Activated T-helper 1 cell treated with anti-CD3 and anti-CD28 coated beads, Interleukin-2, amount 50 U/mL, for 16 hours (primary cell): ENCODE measurements at places on chromosomes 7 and 10.
A peak's percentile ranks its signal among the peaks of the same experiment; 100 is the strongest.

GRCh38 chr10:133474665-133475424, 21.1 kb downstream of the SCART1 start:
- DNase-seq, result no peak

DNA sequence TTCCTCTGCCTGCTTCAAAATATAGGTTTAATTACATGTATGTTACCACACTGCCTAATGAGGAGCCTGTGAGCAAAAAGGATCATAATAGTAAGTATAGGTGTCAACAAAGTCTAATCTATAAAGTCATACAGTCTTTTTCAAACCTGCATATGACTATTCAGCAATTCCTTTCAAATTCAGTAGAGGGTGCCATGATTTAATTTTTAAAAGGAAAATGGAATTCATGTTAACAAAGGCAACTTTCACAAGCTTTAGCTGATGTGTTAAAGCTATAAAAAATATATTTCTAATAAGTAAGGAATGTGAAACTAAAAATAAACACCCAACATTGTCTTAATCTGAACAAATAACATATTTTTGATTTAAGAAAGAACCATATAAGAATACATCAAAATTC, 52.1 kb downstream of the MPP7 start:
- DNase-seq, result no peak

DNA sequence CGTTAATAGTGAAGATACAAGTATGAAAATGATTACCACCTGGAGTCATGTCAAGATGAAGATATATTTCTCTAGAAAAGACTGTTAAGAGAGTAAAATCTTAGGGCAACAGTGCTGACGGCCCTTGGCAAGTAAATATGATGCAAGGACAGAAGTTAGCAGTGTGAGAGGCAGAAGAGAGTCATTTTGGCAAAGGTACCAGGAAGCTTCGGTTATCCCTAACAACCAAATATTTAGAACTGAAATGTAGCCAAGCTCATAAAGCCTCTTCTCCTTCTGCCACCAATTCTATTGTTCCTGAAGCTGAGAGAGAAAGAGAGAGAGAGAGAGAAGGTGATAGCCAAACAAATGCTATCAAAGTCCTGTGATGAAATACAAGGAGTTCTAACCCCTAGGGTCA, 109.6 kb downstream of the MACC1 start:
- DNase-seq, result no peak

GRCh38 chr7:31950091-31950755, 120.0 kb downstream of the PDE1C start:
- no peak for DNase-seq

- DNase-seq, result no peak
These were observed 952 bp upstream of the MAFK start for GRCh38 chr7:1529383-1530116.

DNA sequence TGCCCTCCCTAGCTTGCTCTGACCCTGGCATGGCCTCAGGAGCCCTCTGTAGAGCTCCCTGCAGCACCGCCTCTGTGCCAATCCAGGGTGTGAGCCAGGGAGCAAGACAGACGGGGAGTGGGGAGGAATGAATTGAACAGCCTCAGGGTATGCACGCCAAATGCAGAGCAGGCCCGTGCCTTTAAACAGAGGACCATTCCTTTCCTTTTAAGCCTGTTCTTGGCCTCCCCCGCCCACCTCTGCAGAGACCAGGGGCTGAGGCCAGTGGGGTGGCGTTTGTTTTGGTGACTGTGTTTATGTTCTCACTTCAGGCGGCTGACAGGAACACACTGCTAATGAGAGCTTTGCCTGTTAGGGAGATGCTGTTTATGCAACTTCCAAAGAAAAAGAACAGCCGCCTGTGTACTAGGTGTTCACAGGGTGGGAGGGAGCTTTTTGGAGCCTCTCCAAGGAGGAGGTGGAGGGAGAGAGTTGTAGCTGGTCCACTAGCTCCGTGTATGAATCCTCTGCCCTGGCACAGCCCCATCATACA, 528.1 kb upstream of the DPP6 start:
- no peak for DNase-seq

- no peak for DNase-seq
These were observed 472.8 kb upstream of the STEAP1 start for GRCh38 chr7:89681448-89681847.

- DNase-seq, result peak; percentile 50
These were observed 17.8 kb upstream of the ZKSCAN1 start for GRCh38 chr7:99997545-99998137.

DNA sequence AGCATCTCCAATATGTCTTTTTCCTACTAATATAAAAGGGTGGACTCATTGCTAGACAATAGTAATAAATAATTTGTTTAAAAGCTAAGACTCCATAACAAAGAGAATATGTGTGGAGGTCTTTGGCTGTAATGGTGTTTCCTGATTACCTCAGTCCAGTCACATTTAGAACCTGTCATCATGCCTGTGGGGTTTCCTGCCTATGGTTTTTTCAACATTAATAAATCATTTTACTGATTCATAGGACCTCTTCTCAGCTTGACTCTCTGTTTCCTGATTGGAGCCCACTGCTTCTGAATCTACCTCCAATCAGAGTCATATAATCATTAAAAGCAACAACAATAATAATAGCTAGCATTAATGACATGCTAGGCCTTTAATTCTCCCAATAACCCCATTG, 52.4 kb upstream of the GNAI1 start:
- DNase-seq, result no peak

GRCh38 chr7:82388138-82388537, 55.4 kb downstream of the CACNA2D1 start:
- no peak for DNase-seq

DNA sequence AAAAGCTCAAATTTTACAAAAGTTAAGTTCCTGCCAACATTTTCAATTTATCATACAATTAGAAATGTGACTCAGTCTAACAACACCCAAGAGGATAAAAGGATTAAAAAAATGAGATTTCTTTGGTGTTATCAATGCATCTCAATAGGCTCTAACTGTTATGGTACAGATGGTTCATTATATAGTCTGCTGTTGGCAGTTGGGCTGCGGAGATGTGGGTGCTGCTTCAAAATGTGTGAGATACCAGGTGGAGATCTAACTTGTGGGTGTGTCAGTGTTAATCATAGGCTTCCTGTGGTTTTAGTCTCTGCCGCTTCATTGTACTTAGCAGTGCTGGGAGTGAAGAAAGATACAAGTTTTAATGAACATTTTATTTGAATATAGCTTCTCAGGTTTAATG, 231.2 kb downstream of the EXOC4 start:
- no peak for DNase-seq

DNA sequence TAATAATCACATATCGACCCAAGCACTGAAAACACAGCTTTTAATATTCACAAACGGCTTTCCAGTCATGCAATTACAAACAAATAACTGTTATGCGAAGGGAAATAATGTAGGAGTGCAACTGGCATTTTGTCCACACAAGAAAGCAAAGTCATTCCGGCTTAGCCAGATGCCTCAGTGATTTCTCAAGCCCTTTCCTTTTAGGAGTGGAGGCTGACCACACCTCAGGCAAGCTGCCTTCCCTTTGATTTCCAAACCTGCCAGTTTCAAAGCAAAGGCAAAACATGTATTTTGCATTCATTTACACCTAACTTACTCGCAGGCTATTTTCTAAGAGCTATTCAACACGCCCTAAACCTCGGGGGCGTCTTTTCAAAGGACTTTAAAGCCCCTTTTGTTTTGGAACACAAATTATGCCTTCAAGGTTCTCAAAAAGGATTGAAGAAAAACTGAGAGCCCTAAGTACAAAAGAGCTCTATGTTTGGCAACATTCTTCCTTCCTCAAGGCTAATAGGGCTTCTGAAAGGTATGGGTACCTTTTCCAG, 109.6 kb downstream of the CPXM2 start:
- no peak for DNase-seq

DNA sequence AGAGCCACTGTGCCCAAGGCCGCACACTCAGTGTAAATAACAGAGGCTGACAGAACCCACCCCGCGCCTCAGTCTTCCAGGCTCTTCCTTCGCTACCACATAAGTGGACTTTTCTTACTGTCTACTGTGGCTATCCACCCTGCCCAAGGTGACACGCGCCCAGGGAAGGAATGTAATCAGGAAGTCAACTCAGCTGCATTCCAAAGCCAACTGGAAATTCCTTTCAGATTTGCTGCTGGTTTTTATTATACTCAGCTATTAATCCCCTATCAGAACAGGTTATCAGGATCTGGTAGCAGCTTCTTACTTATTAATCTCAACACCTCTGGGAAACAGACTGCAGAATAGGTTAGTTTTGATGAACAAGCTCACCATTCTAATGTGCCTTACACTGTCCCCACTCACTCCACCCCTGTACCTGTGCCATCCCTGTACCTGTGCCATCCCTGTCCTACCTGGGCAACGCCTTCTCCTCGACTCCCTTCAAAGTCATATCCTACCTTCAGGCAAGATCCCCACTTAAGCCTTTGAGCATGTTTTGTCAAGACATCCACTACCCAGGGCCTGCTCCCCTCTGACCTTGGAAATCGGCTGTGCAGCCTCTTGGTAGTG, 90.7 kb downstream of the NHLRC2 start:
- DNase-seq, result no peak

DNA sequence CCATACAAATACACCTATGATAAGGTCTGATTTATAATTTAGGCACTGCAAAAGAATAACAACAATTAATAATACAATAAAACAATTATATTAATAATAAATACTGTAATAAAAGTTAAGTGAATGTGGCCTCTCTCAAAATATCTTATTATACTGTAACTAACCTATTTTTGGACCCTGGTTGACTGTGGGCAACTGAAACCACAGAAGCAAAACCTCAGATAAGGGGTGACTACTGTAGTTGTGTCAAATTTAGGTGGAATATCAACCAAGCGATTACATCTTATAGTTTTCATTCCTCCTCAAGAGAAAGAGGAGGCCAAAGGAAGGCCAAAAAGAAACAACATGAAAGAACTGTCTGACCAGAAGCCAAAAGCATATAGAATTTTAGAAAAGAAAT, 103.9 kb downstream of the SKAP2 start:
- DNase-seq, result no peak

- DNase-seq, result no peak
These were observed 327.6 kb downstream of the TNS3 start for GRCh38 chr7:47254081-47254977.

DNA sequence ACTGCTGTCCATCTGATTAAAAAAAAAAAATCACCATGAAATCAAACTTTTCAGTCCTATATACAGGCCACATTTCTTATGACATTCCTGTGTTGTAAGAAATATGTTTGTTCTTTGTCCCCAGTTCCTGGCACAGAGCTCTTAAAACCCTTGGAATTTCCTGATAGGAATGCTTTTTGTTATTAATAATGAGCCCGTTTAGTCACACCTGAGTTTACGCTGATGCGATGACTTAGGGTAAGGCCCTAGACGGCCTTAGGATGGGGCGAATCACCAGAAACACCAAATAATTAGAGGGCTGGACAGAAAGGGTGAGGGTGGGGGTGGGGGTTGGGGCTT, 17.5 kb downstream of the TSPAN15 start:
- DNase-seq, result no peak

DNA sequence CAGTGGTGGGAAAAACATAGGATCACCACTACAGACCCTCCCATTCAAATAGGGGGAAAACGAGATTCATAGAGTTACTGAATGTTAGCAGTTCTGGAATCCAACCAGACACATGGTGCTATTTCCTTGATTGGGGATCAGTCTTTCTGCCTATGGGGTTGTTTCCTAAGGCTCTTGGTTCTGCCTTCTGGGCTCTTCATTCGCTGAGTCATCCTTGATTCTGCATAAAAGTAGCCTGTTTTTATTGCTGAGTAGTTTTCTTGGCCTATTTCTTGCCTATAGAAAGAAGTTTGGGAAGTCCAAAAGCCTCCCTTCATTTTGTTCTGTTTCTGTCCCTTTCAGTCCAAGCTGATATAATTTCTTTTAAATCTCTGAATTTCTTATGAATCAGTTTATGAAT, 99.3 kb upstream of the OIT3 start:
- no peak for DNase-seq

- DNase-seq, result no peak
These were observed 370.3 kb downstream of the CDC14C start for GRCh38 chr7:49294611-49295010.

GRCh38 chr10:15494850-15495506, 123.9 kb upstream of the FAM171A1 start:
- no peak for DNase-seq

DNA sequence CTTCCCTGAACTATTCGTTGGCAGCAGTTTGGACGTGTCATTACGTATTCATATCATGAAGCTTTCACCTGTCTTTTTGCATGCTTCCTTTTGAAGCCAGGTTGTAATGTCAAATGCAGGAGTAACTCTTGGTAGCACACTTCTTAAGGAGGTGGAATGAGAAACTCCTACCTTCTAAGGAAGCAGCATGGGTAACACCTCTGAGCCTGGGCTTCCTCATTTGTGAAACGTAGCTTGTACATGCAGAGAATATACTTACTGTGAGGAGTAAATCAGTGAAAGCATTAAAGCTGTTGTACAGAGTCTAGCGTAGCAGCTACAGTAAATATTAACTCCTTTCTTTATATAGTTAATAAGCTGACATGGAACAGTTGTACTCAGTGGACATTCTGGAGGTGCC, 21.1 kb downstream of the CUL1 start:
- no peak for DNase-seq

DNA sequence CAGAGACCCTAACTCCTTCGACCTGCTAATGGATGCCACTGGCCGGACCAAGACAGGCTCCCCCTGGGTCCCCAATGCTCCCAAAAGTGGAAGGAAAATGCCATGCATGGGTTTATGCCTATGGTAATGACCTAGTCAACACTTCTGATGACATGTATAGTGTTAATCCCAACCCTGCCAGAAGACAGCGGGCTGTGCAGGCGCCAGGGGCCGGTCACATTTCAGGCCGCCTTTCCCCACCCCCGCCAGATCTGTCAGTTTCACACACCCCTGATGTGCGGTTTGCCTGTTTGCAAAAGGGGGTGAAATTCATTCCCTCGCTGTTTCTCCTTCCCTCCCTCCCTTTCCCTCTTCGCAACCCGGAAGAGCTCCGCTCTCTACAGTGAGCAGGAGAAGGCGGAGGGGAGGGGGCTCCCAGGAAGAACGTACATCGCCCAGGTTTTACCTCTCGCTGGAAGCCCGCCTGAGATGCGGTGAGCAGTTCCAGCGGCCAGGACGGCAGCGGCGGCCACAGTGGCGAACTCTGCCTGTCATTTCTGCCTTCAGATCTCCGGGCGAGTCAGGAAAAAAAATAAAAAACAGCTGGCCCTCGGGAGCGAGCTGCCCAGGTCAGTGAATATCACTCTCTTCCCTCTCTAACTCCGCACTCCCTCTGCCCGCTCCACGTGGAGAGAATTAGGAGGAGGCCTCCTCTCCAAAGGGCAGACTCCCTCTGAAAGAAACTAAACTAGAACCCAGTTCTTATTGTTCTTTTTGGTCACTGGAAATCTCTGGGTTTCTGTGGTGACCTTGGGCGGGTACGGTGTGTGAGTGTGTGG, 9.4 kb upstream of the GATA3 start:
- DNase-seq, result no peak

- DNase-seq, result no peak
These were observed 137.6 kb downstream of the RAMP3 start for GRCh38 chr7:45295222-45295621.

- no peak for DNase-seq
These were observed 34.8 kb downstream of the VKORC1L1 start for GRCh38 chr7:65907501-65908198.

GRCh38 chr7:149873970-149874643, 338 bp downstream of the ATP6V0E2 start:
- no peak for DNase-seq

GRCh38 chr10:2948127-2948854, 119.1 kb upstream of the PFKP start:
- DNase-seq, result no peak
